Globus pallidus (tissue), 1 donor: ENCODE measurements at places on chromosomes 2 and 18.

DNA sequence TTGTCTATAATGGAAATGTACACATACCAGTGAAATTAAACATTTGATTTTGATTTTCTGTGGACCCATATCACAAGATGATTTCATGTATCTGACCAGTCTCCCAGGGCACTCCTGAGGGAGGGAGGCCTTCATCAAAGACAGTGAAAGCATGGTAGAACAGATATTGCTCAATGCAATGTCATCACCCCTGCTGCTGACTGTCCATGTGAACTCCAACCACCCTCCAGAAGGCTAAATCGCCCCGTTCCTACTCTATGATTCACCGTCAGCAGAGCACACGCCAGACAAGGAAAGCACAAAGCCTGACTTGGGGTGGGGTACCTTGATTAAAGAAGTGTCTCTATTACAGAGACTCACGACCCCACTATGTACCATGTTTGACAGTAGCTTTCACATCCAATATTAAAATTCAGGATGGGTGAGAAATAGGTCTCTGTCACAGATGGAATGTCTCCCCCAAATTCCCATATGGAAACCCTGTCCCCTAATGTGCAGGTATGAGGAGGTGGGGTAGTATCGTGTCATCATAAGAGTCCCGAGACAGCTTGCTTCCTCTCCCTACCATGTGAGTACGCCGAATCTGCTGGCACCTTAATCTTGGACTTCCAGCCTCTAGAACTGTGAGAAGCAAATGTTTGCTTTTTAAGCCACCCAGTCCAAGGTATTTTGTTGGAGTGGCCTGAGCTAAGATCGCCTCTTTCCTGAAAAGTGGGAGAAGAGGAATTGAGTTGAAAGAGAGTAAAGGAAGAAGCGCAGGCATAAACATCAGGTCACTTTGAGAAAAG lies 42.4 kb downstream of the CYB5A start:
- DNase-seq = no peak

GRCh38 chr18:39389800-39390379 lies 1824.3 kb upstream of the CELF4 start:
- DNase-seq = no peak

DNA sequence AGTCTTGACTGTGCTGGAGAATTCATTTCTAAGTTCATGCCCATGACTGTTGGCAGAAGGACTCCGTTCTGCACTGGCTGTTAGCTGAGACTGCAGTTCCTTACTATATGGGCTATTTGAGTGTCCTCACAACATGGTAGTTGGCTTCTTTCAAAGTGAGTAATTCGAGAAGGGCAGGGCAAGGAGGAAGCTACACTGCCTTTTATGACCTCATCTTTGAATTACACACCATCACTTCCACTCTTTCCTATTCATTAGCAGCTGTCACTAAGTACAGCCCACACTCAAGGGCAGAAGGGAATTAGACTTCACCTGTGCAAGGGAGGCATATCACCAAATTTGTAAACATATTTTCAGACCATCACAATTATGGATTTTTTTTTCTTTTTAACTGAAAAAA lies 55.9 kb upstream of the EPAS1 start:
- no peak for DNase-seq

DNA sequence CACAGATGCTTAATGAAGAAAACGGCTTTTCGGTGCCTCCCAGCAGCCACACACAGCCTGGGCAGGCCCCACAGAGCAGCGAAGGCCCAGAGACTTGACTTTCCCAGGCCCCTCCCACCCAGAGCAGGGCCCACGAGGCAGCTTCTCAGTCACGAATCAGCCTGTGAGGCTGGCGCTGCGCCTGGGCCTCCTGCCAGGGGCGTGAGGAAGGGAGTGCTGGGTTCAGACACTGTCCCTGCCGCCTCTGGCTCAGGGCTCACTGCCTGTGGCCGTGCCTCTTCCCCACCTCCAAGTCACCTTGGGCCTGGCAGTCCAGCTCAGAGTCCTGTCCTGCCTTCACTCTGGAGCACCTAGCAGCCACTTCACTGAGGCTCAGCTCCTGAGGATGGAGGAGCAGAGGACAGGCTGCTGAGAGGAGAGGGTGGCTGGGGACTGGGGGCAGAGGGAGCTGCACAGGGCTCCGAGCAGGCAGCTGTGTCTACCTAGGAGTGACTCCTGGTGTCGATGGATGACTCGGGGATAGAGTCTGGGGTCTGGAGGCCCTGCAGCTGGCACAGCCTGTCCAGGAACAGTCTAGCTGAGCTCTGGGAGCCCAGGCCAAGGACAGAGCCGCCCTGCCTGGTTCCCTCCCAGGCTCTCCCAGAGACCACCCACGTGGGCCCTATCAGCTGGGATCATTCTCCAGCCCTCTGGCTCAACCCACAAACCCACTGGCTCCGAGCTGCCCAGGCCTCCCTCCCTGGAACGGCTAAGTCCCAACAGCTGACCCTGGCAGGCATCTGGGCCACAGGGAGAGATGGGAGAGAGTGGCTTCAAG lies 36.4 kb upstream of the FOSL2 start:
- peak; percentile 44 for DNase-seq

GRCh38 chr2:216765761-216766262 lies 70.5 kb upstream of the IGFBP5 start:
- DNase-seq = no peak
